ENCODE measurements at places on chromosomes 7 and 10. TPM values are rescaled to one million over a fixed set of nuclear protein-coding genes. Genes with fewer than 3 reads are reported as not detected.

DNA sequence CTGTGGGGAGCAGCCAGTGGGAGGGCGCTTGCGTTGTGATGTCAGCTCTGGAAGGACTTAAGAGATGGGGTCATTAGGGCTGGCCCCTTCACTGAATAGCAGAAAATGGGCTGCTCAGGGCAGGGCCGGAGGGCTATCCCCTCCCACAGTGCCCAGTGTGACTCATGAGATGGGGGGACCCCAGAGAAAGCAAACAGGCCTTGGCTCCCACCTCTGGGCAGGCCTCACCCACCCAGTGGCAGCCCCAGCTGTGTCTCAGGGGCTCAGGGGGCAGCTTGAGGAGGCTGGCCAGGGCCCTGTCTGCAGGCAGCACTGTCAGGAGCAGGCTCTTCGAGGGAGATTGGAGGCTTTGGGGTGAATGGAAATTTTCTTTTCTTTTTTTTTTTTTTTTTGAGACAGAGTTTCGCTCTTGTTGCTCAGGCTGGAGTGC lies 168.3 kb downstream of the SLIT1 start:
- no peak for DNase-seq

CNNM1 gene
- total RNA-seq = not detected

DNA sequence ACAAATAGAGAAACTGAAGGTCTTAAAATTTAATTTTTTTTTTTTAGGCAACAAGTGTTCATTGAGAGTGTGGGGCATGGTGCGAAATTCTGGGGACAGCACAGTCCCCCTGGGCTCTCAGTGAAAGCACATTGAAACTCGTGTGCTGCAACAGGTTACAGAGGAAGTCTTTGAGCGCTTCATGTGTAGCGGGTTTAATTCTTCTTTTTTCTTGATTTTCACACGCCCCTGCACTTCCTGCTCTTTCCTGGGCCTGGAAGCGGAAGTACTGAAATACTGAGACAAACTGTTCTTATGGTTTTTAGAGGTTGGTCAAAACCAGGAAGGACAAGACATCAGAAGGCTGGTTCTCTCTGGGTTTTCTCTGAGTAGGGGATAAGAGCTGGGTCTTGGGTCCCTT lies 203.5 kb downstream of the PTEN start:
- no peak for DNase-seq

DNA sequence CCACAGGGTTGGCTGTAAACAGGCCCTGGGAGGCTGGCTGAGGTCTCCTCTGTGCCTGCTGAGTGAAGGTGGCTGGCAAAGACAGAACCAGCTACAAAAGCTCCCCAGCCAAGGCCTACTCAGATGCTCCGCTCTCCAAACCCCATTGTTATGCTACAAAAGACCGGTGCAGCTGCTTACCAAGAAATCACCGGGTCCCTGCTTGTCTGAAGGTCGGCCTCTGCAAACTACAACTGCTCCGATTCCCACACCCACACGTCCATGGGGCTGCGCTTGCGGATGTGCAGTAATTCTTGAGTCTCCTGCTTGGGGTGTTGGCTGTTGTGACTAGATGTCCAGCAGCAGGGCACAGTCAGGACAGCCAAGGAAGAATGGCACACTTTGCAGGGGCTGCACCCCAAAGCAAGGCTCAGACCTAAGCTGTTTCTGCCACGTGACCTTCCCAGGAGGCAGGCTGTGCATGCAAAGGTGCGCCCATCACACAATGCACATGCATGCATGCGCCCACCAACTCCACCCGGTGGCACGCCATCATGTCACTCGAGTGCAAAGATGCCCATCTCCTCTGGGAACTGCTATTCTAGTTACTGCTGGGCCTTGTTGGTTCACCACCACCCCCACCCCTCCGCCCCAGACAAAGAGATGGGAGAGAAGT lies 97.8 kb downstream of the OAT start:
- no peak for DNase-seq

FFAR4 gene
- total RNA-seq = not detected

CNPY1 gene
- total RNA-seq = not detected
